Type B pancreatic cell (in vitro differentiated cells): ENCODE measurements at places on chromosomes 12 and 14. TPM values are rescaled to one million over a fixed set of nuclear protein-coding genes. Genes with fewer than 3 reads are reported as not detected.

DNA sequence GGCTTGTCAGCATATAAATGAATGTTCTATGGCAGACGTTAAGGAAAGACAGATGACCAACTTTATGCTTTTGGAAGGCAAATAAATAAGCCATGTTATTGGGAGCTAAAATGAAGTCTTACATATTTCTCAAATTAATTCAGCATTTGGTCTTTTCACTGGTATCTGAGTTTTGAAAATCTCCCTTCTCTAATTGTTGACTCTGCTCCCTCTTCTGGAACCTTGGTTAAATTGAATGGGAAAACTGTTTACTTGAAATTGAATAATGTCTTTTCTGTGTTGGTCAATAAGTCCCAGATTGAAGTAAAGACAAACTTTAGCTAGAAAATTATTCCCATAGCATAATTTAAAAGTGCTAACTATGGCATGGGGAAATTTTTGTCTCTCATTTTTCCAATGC lies 38.7 kb downstream of the LGR5 start:
- DNase-seq: no peak

Gene OS9
- total RNA-seq: 222 and 236 TPM in 2 replicates

DNA sequence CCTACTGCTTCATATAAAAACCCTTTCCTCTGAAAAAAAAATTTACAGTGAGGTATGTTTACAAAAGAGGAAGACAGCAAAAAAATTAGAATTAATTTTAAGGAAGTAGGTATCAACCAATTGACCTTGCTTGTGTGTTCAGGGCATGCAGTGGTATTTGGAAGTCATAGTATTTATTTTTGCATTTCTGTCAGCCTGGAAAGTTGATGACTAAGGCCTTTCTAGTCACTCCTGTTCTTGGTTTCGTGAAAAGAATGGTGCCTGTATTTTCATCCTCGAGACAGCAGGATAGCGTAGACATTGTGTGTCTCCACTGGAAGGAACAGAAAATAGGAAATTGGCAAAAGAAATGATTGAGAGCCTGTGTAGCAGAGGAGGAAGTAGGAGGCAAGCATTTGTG lies 24.5 kb downstream of the SLC16A7 start:
- DNase-seq: no peak

GRCh38 chr14:67071506-67071905 lies 117.7 kb upstream of the GARIN2 start:
- no peak for DNase-seq
